GM23248 (cell line): ENCODE measurements at places on chromosomes 6 and 20. TPM values are rescaled to one million over a fixed set of nuclear protein-coding genes. Genes with fewer than 3 reads are reported as not detected.

GRCh38 chr20:34861386-34862084 is 11.1 kb downstream of the GGT7 start:
- H3K4me3 ChIP-seq, result no peak overlapping the region
- no peaks in the 10 kb centered on the region for H3K36me3 ChIP-seq
- no peaks in the 10 kb centered on the region for H3K27me3 ChIP-seq

GRCh38 chr20:31542201-31542842 is 28.1 kb downstream of the HM13 start:
- no peaks in the 10 kb centered on the region for H3K27me3 ChIP-seq
- peaks cover 65% of the 10 kb centered on the region for H3K4me1 ChIP-seq
- DNase-seq, result peak; percentile 76

DNA sequence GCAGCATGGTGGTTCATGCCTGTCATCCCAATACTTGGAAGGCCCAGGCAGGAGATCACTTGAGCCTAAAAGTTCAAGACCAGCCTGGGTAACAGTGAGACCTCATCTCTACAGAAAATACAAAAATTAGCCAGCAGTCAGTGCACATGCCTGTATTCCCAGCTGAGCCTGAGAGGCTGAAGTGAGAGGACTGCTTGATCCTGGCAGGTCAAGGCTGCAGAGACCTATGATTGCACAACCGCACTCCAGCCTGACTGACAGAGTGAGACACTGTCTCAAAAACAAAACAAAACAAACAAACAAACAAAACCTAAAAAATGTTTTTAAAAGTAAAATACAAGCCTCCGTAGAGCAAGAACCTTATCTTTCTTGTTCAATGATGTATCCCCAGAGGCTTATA is 6.0 kb downstream of the CEP85L start:
- DNase-seq, result no peak
- H3K4me1 ChIP-seq, result peaks cover 16% of the 10 kb centered on the region
- no peaks in the 10 kb centered on the region for H3K36me3 ChIP-seq
- H3K27me3 ChIP-seq, result no peaks in the 10 kb centered on the region
- no peak overlapping the region for H3K4me3 ChIP-seq

DNA sequence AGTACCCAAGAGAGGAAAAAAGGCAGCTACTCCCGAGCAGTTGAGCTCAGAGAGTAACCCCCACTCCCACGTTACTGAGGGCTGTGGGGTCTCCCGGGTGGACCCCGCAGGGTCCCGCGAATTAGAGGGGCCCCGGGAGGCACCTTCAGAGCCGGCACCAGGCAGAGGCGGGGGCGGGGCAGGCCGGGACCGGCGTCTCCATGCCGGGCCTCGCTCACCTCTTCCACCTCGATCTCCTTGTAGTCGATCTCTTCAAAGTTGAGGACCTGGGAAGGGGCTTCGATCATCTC is 381 bp downstream of the MAP3K7 start:
- peaks cover 38% of the 10 kb centered on the region for H3K4me1 ChIP-seq
- no peaks in the 10 kb centered on the region for H3K27me3 ChIP-seq
- no peaks in the 10 kb centered on the region for H3K36me3 ChIP-seq

GRCh38 chr20:4068708-4069107 is 53.4 kb upstream of the RNF24 start:
- no peak overlapping the region for H3K27ac ChIP-seq
- no peaks in the 10 kb centered on the region for H3K36me3 ChIP-seq
- H3K4me1 ChIP-seq, result peaks cover 61% of the 10 kb centered on the region
- H3K27me3 ChIP-seq, result no peaks in the 10 kb centered on the region

ETV7 gene
- 0.32 TPM in 1 of 2 replicates, not detected in the other for total RNA-seq

C20orf204 gene
- 0.32 and 0.51 TPM in 2 replicates for total RNA-seq

- H3K27ac ChIP-seq, result no peak overlapping the region
- H3K4me1 ChIP-seq, result no peaks in the 10 kb centered on the region
- peaks cover 49% of the 10 kb centered on the region for H3K27me3 ChIP-seq
- no peak for DNase-seq
- no peaks in the 10 kb centered on the region for H3K36me3 ChIP-seq
- H3K4me3 ChIP-seq, result peak overlapping the region; percentile 7
Observed at GRCh38 chr6:28825732-28826293, 98.0 kb downstream of the TRIM27 start.

SNAP25 gene
- not detected in 2 replicates for total RNA-seq

DNA sequence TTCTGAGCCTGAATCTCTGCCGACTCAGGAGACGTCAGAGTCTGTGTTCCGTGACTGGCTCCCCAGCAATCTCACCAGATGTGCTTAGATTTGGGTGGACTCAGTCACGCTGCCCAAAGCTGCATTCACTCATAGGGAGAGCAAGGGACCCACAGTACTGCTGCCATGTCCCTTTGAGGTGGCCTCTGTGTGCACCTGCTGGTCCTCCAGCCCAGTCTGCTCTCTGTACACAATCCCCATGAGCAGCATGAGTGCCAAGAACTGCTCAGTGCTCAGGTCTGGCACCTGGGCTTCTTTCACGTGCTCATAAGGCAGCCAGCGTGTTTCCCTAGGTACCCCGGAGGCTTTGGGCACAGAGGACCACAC is 44.2 kb upstream of the TIAM2 start:
- no peak for DNase-seq
- no peak overlapping the region for H3K4me3 ChIP-seq
- H3K27ac ChIP-seq, result no peak overlapping the region

GRCh38 chr20:16615199-16615598 is 42.0 kb upstream of the KIF16B start:
- peak; percentile 48 for DNase-seq
- no peak overlapping the region for H3K4me3 ChIP-seq
- H3K27me3 ChIP-seq, result no peaks in the 10 kb centered on the region
- no peaks in the 10 kb centered on the region for H3K36me3 ChIP-seq
- no peak overlapping the region for H3K27ac ChIP-seq

DSTN gene
- 338 and 360 TPM in 2 replicates for total RNA-seq

DNA sequence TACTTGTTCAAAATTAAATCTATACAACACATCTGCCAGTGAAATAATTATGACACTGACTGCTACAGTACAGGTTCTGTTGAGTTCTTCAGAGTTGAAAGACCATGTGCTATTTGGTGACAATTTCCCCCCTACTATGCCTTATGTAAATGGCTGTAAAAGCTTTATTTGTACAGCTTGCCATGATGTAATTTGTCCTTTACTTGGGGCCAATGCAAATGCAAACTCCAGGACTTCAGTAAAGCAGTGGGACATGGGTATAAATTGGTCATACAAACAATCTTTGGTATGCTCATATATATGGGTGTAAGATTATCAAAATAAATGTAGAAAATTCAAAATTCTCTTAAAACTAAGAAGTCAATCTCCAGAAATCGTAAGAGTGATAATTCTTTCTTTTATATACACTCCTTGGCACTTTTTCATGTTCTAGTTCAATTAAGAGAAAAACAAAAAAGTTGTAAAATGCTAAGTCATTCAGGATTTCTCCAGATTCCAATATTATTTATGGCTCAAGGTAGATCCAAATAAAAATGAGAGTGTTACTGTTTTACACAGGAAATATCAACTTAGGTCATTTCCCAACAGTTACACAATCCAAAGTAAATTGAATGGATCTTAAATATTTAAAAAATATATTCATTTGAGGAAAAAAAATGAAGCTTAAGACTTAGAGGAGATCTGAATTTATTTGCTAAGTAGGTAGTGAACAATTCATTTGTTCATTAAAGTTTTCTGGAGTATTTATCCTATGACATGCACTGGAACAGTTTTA is 1310.5 kb upstream of the CITED2 start:
- H3K36me3 ChIP-seq, result no peaks in the 10 kb centered on the region
- DNase-seq, result no peak
- no peaks in the 10 kb centered on the region for H3K27me3 ChIP-seq
- H3K4me3 ChIP-seq, result no peak overlapping the region
- no peaks in the 10 kb centered on the region for H3K4me1 ChIP-seq

GRCh38 chr6:83417880-83418663 is 12.8 kb downstream of the ME1 start:
- no peaks in the 10 kb centered on the region for H3K36me3 ChIP-seq
- no peak overlapping the region for H3K27ac ChIP-seq
- no peak overlapping the region for H3K4me3 ChIP-seq

GRCh38 chr20:31990641-31991338 is 19.4 kb upstream of the CCM2L start:
- no peak for DNase-seq
- H3K4me3 ChIP-seq, result no peak overlapping the region
- no peaks in the 10 kb centered on the region for H3K4me1 ChIP-seq
- no peaks in the 10 kb centered on the region for H3K36me3 ChIP-seq

GRCh38 chr20:45069261-45069660 is 31.7 kb downstream of the KCNS1 start:
- no peak overlapping the region for H3K4me3 ChIP-seq
- H3K4me1 ChIP-seq, result peaks cover 40% of the 10 kb centered on the region
- no peaks in the 10 kb centered on the region for H3K27me3 ChIP-seq

GRCh38 chr20:53002786-53003185 is 30.6 kb downstream of the TSHZ2 start:
- H3K36me3 ChIP-seq, result no peaks in the 10 kb centered on the region
- no peak for DNase-seq
- H3K4me1 ChIP-seq, result 0 out of 2 replicates have a peak, but pooled peaks cover 10% of the 10 kb centered on the region
- no peaks in the 10 kb centered on the region for H3K27me3 ChIP-seq
- no peak overlapping the region for H3K4me3 ChIP-seq

TBC1D32 gene
- 9.0 and 14.2 TPM in 2 replicates for total RNA-seq

DNA sequence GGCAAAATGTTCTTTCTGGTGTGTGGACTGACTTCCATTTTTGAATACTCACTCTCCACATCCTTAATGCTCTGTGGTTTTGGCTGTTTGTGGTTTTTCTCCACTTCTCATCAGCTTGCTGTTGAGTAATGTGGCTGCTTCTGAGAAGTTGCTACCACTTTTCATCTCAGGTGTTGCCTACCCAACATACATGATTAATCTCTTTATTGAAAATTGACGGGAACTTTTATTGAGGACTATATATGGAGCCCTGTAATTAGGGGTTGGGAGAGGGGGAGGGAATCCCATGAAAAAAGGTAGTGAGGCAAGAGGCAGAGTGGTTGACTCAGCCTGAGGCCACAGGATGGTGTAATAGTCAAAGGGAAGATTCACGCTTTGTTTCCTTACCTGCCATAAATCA is 17.6 kb downstream of the IL22RA2 start:
- H3K4me1 ChIP-seq, result no peaks in the 10 kb centered on the region
- no peak overlapping the region for H3K4me3 ChIP-seq
- peak; percentile 64 for DNase-seq
- no peak overlapping the region for H3K27ac ChIP-seq
- no peaks in the 10 kb centered on the region for H3K36me3 ChIP-seq
- H3K27me3 ChIP-seq, result peaks cover 11% of the 10 kb centered on the region; the same call in 1 of the 2 replicates

- H3K4me1 ChIP-seq, result no peaks in the 10 kb centered on the region
- no peak overlapping the region for H3K27ac ChIP-seq
- no peak overlapping the region for H3K4me3 ChIP-seq
- H3K27me3 ChIP-seq, result no peaks in the 10 kb centered on the region
- H3K36me3 ChIP-seq, result no peaks in the 10 kb centered on the region
Observed at GRCh38 chr20:56323656-56324055, 35.1 kb upstream of the FAM210B start.

DNA sequence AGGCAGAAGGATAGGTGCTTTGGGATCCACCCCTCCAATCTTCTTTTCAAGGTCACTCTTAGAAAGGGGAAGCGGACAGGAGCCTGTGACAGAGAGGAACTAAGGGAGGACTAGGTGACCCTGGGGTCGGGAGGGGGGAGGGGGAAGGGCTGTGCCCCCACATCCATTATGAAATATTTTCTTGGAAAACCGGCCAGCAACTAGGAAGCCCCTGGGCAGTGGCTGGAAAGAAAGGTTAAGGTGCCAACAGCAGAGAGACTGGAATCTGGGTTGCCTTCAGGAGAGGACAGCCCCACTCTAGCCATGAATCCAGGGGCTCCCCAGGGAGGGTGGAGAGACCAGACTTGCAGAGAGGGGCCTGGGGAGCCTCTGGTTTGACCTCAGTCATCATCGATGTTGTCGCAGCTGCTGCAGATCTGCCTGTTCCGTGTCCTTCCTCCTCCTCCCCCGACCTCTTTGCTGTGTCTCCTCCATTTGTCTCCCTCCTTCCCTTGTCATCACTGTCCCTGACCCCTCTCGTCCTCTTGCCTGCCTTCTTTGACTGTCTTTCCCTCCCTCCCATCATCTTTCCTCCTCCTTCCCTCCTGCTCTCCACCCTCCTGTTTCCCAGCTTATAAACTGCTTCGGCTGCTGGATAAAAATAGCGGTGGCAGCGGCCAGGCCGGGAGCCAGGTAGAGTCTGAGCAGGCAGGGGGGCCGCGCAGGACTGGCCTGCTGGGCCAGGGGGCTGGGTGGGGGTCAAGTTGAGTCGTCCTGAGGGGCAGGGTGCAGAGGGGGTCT is 3.2 kb downstream of the SLC29A1 start:
- peaks cover 23% of the 10 kb centered on the region for H3K4me1 ChIP-seq
- no peak for DNase-seq
- H3K36me3 ChIP-seq, result no peaks in the 10 kb centered on the region
- H3K27me3 ChIP-seq, result no peaks in the 10 kb centered on the region
